Esophagus squamous epithelium (tissue), 5 donors: ENCODE measurements at places on chromosomes 6 and 20. TPM values are rescaled to one million over a fixed set of nuclear protein-coding genes. Genes with fewer than 3 reads are reported as not detected.

Gene IMPG1
- not detected for total RNA-seq

Gene ZNF831
- total RNA-seq: 1.7 TPM

DNA sequence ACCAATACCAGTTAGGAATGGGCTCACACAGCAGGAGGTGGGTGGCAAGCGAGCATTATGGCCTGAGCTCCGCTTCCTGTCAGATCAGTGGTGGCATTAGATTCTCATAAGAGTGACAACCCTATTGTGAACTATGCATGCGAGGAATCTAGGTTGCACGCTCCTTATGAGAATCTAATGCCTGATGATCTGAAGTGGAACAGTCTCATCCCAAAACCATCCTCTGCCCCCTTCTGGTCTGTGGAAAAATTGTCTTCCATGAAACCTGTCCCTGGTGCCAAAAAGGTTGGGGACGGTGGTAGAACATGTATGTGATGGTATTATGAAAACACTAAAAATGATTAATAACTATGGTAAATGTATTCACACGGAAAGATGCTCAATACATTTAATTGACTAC, 99.7 kb upstream of the HIVEP1 start:
- H3K36me3 ChIP-seq: no peaks in the 10 kb centered on the region
- H3K27ac ChIP-seq: no peak overlapping the region
- H3K4me3 ChIP-seq: no peak overlapping the region

DNA sequence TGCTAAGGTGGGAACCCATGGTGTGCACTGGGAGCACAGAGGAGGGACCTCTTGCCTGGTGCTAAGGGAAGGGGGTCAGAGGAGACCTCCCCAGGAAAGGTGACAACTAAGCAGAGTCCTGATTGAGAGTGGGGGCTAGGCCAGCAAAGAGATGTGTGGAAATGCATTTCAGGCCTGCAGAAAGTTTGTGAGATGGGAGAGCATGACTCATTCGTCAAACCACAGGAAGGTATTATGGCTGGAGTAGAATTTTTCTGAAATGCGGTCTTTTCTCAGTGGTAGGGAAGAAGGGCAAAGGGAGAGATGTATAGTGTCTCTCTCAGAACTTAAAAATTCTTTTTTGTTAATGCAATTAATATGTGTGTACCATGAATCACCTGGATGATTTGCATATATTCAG, 23.6 kb upstream of the EDN1 start:
- H3K27me3 ChIP-seq: no peaks in the 10 kb centered on the region
- H3K4me1 ChIP-seq: no peaks in the 10 kb centered on the region
- H3K27ac ChIP-seq: no peak overlapping the region
- no peak overlapping the region for H3K4me3 ChIP-seq
- DNase-seq: no peak

GRCh38 chr20:31845300-31845863, at the start of gene FOXS1:
Gene FOXS1, minus strand, starts transcription at chr20:31845604. Its CDS starts 62 bp downstream, at chr20:31845542.
- H3K4me3 ChIP-seq: no peak within 1 kb of the TSS
- no peaks in the 10 kb centered on the region for H3K36me3 ChIP-seq
- DNase-seq: no peak

DNA sequence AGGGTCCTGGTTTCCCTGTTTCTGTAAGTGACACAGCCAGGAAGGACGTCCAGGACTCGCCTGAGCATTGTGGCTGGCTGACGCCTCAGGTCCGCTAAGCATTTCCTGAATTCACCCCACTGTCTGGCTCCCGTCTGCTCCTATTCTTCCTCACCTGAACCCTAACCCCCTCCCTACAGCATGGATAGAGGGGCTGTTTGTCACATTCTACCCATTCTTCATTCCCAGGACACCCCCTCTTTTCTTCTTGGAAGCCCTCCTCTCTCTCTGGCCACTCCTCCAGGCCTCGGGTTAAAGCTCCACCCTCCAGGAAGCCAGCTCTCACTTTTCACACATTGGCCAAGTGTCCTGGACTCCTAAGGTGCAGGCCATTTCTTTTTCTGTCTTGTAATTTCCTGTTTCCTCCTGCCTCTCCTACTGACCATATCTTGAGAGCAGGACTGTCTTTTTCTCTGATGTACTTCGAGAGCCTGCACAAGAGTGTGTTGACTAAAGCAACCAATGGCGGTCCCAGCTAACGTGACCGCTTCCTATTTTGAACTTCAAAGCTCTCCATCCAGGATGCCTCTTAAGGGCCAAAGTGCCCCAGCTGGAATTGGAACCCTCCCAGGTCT, 24.2 kb upstream of the MYMX start:
- no peak for DNase-seq
- H3K4me1 ChIP-seq: no peaks in the 10 kb centered on the region
- H3K4me3 ChIP-seq: peak overlapping the region; percentile 41
- no peaks in the 10 kb centered on the region for H3K27me3 ChIP-seq

GRCh38 chr6:129342243-129342642, 367.7 kb downstream of the ARHGAP18 start:
- no peak for DNase-seq
- no peaks in the 10 kb centered on the region for H3K4me1 ChIP-seq
- no peaks in the 10 kb centered on the region for H3K36me3 ChIP-seq
- H3K27me3 ChIP-seq: no peaks in the 10 kb centered on the region
- H3K4me3 ChIP-seq: no peak overlapping the region

DNA sequence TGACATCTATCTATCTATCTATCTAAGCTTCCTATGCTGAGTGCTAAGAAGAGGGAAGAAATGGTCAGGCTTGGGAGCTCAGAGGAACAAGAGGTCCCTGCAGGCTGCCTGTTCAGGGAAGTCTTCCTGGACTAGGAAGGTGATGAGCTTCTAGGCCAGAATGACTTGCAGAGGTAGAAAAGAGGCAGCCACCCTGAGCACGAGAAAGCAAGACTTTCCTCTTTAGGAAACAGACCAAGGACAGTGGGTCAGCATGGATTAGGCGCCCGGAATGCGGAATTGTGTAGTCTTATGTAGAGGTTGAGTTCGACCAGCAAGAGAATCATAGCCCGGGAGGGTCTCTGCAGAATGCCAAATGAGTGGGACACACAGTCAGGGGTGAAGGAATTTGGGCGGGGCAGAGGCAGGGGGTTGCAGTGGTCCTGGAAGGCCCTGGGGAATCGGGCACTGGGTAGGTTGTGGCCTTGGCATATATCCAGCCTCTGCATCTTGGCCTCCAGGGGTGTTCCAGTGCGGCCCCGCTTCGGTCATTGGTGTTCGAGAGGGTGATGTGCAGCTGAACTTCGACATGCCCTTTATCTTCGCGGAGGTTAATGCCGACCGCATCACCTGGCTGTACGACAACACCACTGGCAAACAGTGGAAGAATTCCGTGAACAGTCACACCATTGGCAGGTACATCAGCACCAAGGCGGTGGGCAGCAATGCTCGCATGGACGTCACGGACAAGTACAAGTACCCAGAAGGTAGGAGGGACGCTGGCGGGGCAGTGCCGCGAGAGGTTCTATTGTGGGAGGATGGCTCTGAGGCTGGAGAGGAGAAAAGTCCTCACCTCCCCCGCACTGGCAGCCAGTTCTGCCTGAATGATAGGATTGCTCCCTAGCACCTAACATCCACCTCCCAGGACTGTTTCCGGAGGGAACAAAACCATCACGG, 32.1 kb downstream of the TGM3 start:
- DNase-seq: no peak
- no peaks in the 10 kb centered on the region for H3K27me3 ChIP-seq

DNA sequence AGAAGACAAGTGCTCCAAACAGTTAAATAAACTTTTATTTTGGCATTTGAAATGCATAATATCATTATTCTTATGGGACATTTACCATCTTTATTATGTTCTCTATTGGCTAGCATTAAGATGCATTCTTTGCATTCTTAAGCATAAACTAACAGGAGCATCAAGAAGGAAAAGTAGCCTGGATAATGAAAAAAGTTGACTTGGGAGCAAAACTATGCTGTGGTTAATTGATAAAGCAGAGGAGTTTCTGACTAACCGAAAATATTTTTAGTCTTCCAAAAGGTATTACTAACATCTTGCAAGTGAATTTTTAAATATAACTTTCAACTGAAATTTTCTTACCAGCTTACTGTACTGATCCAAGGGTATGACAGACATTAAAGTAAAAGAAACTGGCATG, 140.3 kb downstream of the FLRT3 start:
- no peak overlapping the region for H3K27ac ChIP-seq
- H3K36me3 ChIP-seq: no peaks in the 10 kb centered on the region
- no peak overlapping the region for H3K4me3 ChIP-seq
- DNase-seq: no peak

DNA sequence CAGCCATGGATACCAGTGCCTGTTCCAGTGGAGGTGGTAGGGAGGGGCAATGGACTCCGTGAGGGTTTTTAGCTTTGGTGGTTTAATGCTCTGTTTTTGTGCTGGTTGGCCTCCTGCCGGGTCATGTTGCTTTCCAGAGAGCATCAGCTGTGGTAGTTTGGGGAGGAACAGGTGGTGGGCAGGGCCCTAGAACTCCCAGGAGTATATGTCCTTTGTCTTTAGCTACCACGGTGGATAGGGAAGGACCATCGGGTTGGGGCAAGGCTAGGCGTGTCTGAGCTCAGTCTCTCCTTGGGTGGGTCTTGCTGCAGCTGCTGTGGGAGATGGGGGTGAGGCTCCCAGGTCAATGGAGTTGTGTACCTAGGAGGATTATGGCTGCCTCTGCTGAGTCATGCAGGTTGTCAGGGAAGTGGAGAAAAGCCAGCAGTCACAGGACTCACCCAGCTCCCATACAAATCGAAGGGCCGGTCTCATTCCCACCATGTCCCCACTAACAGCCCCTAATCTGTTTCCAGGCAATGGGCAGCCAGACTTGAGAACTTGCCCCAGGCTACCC, 38.9 kb downstream of the MRAP2 start:
- H3K27me3 ChIP-seq: no peaks in the 10 kb centered on the region
- H3K36me3 ChIP-seq: no peaks in the 10 kb centered on the region
- H3K4me3 ChIP-seq: no peak overlapping the region
